ENCODE measurements at places on chromosomes 16 and 17.

- DNase-seq, result no peak
These were observed 5.0 kb downstream of the TAX1BP3 start for GRCh38 chr17:3663102-3664011.

DNA sequence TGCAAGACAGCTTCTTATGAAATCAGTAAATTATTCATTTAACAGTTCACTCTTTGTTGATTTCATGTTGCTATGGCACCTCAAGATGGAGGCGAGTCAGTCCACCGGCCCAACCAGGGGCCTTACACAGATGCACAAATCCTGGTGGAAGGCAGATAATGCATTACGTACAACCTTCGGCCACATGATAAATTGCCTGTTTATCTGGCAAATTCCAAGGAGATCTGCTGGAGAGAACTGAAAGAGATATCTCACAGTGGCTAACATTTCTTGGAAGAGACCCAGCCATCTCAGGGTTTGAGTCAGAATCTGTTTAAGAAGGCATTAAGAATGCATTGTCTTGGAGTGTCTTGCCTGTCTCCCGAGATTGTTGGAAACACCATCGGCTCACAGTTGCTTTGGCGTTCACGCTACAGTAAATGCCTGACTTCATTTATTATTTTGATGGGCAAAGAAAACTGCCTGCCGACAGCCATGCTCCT lies 225.6 kb downstream of the MSI2 start:
- DNase-seq, result no peak

DNA sequence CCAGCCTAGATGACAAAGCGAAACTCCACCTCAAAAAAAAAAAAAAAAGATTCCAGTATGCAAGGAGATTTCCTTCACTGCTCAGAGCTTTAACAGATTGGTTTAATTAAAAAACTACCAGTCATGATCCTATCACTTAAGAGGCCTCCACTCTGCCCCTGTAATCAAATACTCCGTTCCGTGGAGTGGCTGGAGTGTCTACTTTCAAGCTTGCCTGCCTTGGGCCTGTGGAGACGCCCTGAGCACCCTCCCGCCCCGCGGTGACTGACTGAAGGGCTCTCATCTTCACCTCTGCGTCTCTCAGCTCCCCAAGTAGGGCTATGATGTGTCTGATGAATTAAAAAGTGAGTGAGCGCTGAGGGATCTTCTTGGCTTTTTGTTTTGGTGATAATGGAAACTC lies 25.3 kb upstream of the TRPV3 start:
- DNase-seq, result peak; percentile 76

- DNase-seq, result no peak
These were observed 22.4 kb upstream of the CBX4 start for GRCh38 chr17:79861413-79862216.

GRCh38 chr17:74750327-74751069 lies 2.1 kb downstream of the NHERF1 start:
- no peak for DNase-seq

- no peak for DNase-seq
These were observed 74.8 kb downstream of the HS3ST2 start for GRCh38 chr16:22888791-22889190.

DNA sequence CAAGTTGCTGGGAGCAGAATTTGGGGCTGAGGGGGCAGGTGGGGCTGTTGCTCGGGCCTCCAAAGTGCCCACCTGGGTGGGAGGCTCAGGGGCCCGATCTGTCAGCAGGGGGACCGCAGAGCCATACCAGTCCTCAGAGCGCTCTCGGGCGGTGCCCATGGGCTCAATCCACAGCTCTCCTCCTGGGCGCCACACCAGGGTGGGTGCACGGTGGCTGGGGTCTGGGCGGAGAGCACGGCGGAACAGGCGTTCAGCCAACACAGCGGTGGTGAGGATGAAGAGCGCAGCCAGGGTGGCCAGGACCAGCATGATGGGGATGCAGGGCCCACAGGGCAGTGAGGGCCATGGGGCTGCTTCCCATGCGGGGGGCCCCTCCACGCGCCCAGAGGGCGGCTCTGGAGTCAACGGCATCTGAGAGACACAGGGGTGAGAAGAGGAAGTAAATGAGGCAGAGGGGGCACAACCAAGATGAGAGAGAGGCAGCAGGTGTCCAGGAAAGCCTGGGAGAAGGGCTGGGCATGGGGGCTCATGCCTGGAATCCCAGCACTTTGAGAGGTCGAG lies 1.2 kb downstream of the C16orf54 start:
- no peak for DNase-seq

DNA sequence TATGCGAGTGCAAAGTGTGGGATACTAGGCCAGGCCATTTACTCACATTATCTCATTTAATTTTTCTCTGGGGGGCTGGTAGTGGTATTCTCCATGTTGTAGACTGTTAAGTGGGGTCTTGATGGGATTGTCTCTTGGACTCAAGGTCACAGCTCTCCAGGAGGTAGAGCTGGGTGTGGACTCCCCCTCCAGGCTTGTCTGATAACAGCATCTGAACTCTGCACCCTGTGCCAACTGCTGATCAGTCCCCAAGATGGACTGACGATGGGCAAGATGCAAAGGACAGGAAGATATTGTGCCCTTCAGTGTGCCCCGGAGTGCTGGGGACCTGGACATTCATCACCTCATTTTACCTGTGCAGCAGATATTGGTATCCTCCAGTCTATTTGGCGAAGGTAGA lies 147.8 kb downstream of the MSI2 start:
- DNase-seq, result no peak

DNA sequence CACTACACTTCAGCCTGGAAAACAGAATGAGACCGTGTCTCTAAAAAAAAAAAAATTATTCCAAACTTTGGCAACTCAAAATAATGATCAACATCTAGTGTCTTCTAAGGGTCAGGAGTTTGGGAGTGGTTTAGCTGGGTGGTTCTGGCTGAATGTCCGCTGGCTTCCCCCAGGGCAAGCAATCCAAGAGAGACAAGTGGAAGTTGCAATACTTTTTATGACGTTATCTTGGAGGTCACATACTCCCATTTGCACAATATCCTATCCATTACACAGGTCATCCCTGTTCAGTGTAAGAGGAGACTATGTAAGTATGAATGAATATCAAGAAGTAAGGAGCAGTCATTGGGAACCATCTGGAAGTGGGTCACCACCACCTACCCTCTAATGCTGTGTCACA lies 15.2 kb upstream of the CLEC3A start:
- no peak for DNase-seq

GRCh38 chr16:70696952-70697593 lies 11.2 kb upstream of the MTSS2 start:
- peak; percentile 88 for DNase-seq

- DNase-seq, result no peak
These were observed 4.9 kb downstream of the TNRC6C start for GRCh38 chr17:77963441-77963840.

DNA sequence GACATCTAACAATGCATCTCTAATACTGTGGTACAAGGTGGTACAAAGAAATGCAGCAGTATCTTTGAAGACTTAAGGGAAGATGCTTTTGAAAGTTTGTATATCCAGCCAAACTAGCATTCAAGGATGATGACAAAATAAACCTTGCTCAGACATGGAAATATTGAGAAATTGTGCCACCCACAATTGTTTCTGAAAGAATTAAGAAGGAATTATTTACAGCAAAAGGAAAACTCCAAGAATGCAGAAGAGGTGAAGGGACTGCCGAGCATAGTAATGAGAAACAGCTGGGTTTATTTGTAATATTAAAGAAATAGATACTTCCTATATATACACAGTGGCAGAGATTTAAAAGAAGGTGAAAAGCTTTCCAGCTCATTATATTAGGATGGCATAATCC lies 29.5 kb downstream of the PMFBP1 start:
- DNase-seq, result no peak

DNA sequence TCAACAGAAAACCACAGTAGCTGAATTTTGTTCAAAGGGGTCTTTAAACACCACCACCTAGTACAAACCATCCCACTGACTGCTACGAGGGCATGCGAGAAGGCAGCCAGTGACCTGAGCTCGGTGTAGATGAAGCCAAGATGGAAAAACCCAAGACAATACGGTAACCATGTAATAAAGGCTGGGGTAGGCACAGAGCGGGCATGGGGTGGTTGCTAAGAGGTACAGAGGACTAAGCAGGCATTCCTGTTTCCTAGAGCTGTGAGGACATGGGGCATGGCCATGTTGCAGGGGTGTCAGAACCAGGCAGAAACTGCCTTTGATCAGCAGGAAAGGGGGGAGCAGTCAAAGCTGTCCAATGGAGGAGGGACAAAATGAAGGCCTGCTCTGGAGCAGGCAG lies 52.1 kb downstream of the NDEL1 start:
- DNase-seq, result no peak

DNA sequence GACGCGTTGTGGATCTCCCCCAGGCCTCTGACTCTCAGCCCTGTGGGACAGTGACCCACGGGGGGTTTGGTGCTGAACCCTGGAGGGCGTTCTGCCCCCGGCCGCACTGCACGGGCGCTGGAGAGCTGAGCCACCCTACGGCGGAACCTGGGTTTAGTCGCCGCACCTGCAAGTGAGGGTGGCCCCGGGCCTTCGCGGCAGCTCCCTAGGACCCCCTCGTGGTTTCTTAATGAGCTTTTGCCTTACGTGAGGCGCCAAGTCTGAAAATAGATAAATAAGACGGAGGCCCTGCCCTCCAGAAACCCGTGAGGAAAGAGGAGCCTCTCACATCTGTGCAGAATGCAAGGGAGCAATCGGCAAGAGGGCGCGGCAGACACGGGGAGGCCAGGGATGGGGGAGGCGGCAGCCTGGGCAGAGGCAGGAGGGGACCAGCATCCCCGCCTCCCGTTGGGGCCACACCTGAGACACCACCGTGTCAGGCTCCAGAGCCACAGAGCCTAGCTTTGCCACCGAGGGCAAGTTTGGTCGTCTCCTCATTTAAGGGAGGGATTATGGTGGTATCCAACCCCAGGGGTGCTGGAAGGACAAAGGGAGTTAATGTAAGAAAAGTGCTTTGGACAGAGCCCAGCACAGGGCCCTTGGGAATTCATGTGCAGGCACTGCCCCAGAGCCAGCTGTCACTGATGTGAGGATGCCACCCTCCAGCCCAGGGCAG lies 153.2 kb upstream of the CHMP6 start:
- DNase-seq, result no peak

GRCh38 chr17:20084621-20085282 lies 75.6 kb downstream of the SPECC1 start:
- DNase-seq, result no peak

- no peak for DNase-seq
These were observed 12.7 kb upstream of the SPAG9 start for GRCh38 chr17:51133365-51133764.

- DNase-seq, result no peak
These were observed 332.7 kb downstream of the ZFHX3 start for GRCh38 chr16:72715267-72715666.

- no peak for DNase-seq
These were observed 7.8 kb upstream of the ASGR2 start for GRCh38 chr17:7122381-7122780.

DNA sequence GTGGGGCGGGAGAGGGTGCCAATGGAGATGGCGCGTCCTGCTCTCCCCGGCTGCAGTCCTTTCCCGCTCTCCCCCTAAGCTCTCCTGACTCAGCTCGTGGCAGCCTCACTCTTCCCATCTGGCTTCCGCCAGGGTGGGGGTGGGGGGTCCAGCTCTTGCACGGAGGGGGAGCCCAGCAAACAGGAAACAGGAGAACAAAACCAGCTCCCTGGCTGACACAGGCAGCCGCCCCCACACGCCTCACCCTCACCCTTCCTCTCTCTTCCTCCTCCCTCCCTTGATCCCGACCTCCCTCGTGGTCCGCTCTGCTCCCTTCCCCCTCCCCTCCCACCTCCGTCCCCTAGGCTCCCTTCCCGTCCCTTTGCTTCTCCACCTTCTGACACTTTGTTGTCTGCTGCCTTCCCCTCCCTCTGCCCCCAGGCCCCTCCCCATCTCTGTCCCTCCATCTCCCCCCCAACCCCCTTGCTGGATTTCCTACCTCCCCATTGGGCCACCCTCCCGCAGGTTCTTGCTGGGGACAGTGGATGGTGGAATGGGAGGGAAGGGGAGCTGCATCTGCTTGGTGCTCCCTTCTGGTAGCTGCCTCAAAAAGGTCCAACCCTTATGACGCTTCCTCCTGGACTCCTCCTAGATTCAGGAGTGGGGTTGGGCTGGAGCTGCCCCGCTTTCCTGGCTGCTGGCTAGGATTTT lies 23.7 kb downstream of the ARHGAP23 start:
- DNase-seq, result no peak

DNA sequence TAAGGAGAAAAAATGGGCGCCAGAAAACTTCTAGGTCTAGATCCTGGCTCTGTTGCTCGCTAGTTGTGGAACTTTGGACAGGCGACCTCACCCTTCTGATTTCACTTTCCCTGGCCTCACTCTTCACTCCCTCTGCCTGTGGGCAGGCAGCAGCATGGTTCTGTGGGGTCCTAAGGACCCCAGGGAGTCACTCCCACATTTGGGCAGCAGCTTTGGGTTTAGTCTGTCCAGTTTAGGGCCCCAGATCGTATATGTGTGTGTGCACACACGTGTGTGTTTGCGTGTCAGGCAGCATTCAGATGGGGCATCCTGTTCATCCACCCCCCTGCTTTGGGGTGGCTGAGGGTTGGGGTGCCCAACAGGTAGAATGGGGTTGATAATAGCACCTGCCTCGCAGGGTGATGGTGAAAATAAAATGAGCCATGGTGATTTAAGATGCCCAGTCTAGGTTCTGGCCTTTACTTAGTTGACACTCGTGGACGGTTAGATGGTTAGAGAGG lies 102.2 kb downstream of the RAB11FIP4 start:
- no peak for DNase-seq

DNA sequence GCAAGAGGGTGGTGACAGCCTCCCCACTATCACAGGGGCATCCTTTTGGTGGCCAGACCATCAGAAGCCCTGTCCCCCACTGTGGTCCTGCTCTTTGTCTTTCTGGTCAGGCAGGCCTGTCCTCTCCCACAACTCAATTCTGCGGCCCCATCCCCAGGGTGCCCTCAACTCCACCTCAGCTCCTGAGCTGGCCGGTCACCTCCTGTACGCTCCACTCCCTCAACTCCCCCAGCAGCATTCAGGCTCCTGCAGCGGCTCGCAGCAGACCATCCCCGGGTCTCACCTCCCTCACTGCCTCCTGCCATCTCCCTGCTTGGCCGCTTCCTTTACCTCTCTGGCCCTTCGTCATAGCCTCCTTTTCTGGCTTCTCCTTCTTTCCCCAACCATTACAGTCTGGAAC lies 43.4 kb upstream of the MTSS2 start:
- no peak for DNase-seq

DNA sequence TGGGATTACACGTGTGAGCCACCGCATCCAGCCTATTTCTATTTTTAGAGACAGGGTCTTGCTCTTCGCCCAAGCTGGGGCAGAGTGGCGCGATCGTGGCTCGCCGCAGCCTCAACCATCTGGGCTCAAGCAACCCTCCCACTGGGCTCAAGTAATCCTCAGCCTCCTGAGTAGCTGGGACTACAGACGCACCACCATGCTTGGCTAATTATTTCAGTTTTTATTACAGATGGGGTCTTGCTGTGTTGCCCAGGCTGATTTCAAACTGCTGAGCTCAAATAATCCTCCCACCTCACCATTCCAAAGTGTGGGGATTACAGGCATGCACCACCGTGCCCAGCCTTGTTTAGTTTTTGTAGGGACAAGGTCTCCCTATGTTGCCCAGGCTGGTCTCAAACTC lies 53.8 kb downstream of the CCDC57 start:
- no peak for DNase-seq

Measured in upper lobe of left lung (tissue), 6 donors.